ENCODE measurements at places on chromosomes 6 and 20.

- no peak for DNase-seq
Observed at GRCh38 chr6:167405778-167406532, 81.1 kb downstream of the TTLL2 start.

GRCh38 chr6:147048930-147049329 lies 155.3 kb upstream of the STXBP5 start:
- no peak for DNase-seq

DNA sequence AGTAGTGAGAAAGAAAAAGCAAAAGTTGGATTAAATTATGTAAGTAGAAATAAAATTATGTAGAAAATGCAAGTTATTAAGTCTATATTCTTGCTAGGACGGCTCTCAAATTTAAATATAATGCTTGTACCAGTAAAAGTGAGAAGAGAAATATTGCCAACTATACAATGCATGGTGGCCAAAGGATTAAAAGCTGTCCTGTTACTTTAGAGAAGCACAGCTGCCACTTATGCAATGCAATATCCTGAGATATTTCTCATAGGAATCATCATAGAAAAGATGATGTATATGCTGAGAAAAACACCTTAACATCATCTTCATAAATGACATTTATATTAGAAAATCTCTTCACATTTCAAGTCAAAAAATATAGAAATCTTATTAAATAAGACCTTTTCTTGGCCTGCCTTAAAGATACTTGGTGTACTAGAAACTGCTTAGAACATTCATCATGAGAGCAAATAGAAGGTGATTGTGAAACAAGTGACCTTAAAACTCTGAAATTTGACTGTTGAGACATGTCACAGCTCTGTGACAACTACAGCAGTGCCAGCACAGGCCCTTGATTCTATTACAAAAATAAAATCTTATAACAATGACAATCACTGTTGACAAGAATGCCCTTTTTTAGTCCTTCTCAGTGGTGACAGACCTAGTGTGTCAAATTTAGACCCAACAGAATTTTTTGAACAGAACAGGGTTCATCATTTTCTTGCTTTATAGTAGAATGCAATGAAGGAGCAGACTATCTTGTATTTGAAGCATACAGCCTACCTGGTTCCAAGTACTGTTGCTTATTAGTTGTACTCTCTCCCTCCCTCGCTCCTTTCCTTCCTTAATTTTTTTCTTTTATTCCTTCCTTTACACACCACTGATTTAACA lies 173.1 kb downstream of the CLVS2 start:
- DNase-seq, result no peak

DNA sequence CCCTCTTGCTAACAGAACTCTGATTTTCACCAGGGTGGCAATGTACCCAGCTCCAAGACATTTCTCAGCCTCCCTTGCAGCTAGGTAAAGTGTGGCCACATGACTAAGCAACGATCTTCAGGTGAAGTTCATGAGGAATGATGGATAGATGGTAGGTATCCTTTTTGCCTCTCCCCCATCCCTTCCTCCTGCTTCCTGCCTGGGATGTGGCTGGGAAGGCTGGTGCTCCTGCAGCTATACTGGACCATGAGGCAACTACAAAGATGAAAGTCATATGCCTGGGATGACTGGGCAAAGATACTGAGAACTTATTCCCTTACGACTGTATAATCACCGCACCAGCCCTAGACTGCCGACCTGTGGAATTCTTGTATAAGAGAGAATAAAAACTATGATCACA lies 13.4 kb downstream of the ZNF335 start:
- no peak for DNase-seq

- DNase-seq, result no peak
Observed at GRCh38 chr6:15672291-15672690, 9.5 kb upstream of the DTNBP1 start.

DNA sequence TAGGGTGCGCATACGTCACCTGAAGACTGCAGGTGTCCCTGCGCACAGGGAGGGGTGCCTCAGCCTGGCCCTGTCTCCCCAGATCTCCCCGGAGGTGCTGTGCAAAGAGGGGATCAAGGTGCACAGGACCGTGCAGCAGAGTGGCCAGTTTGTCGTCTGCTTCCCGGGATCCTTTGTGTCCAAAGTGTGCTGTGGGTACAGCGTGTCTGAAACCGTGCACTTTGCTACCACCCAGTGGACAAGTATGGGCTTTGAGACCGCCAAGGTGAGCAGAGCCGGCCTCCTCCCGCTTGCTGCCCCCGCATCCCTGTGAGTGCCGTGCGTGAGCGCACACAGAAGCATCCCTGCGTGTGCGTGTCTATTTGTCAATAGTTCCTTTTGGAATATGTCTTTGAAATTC lies 150.7 kb downstream of the DTNBP1 start:
- no peak for DNase-seq

DNA sequence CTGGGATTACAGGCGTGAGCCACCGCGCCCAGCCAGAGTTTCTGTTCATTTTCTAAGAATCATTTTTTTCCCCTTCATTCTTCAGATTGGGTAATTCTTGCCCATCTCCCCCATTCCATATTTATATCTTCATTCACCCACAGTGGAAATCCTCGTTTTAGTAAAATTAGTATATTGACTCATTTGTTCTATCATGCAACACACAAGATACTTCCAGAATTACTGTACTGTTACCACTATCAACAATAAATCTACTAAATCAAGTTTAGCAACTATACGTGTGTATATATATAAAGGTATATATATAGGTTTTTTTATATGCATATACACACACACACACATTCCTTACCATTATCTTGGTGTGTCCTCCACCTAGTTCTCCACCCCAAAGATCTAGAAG lies 41.2 kb upstream of the KCNG1 start:
- no peak for DNase-seq

GRCh38 chr20:62895539-62895938 lies 30.8 kb downstream of the DIDO1 start:
- DNase-seq, result no peak

DNA sequence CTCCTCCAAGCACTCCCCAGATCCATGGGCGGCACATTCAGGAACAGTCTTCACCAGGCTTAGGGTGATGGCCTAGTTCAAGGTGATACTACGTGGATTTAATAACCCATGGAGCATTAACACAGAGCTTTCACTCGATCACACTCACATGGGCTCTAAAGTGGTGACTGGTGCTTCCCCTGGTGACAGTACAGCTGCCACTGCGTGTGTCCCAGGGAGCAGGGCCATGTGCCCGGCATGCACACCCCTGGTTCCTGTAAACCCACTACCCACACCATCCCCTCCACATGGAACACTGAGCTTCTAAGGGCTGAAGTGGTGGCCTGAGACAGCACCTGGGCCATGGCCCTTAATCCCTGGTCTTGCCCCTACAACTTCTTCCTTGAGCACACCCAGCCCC lies 27.8 kb upstream of the APMAP start:
- DNase-seq, result no peak

DNA sequence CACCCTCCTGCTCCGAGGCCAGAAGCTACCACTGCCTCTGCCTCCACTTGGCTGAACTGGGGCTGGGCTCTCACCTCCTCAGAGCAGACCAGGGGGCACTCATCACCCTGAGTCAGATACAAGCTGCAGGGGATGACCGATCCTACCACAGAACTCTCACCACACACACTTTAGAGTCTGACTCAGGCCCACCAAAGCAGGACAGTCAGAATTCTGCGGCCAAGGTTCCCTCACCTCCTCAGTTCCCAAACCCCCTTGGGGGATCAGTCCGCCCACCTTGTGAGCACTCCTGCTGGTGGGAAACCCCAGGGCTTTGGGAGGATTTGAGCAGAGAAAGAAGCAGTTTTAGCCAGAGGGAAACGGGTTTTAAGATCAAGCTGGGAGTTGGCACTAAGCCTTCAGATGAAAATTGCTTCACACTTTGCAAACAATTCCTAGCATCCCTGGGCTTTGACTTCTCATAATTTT lies 587.8 kb upstream of the JAG1 start:
- DNase-seq, result no peak

Data from cortex of kidney (tissue), 1 donor.